CD4-positive, alpha-beta T cell treated with Interferon alpha-2 for 1 hour (primary cell): ENCODE measurements at places on chromosomes 7 and 10.

DNA sequence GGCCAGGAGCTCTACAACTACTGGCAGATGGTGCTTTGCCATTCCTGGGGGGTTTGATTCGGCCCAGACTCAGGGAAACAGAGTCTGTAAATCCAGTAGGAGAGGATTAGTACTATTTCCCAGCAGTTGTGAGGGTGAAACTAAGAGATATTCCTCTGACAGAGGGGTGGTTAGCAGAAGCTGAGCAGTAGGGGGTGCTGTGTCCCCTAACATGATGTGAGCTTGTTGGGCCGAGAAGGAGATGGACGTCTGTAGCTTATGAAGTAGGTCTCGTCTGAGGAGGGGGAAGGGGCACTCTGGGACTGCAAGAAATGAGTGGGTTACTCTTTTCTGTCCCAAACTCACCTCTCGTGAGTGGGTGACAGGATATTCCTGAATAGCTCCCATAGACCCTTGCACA lies 179.2 kb upstream of the MBL2 start:
- peak; percentile 17 for DNase-seq

DNA sequence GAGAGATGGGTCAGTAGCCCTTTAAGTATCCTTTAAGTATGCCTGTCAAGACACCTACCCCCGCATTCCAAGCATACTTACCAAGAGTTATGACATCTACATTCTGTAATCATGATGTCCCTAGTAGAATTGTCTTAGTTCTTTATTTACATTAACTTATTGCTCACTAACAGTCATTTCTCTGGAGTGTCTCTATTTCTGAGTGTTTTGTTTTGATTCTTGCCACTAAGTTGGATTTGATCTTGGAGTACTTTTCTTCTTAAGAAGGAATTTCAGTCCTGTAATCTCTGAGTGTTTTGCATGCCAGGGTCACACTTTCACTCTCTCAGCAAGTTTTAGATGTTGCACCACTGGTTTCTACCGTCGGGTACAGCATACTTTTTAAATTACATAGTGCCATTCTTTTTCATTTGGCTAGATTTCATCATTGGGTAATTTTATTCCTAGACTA lies 1053.9 kb downstream of the KCNMA1 start:
- no peak for DNase-seq

DNA sequence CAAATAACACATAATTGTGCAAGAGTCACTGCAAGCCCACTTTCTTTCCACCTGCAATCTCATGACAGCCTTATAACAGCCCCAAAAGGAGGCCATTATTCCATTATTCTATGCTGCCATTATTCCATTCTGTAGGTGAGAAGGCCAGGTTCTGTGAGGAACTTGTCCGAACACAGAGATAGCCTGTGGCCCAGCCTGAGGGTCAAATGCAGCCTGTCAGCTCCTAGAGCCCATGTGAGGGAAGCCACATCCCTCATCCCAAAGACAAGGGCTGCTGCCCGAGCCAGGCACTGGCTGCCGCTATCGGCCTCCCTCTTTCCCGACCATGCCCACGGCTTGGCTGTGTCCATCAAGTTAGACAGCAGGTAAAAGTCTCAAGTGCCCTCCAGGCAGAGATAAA lies 24.1 kb upstream of the C10orf71 start:
- DNase-seq, result no peak

DNA sequence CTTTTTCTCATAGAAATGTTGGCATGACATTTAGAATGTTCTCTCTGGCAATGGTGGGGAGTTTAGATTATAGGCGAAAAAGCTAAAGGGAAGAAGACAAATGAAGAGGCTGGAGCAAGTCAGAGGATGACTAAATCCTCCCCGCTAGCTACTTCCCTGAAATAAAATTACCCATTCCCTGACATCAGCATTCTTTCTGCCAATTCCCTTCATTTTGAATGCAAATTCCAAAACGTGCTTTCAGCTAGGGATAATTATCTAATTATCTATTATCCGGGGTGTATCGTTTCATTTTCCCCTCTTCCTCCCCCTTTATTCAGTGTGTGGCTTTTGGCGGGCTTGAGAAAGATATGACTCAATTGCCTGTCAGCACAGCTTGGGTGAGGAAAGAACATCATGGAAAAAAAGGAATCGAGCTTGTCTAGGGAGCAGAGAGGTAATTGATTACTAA lies 672.3 kb downstream of the TNS3 start:
- no peak for DNase-seq

DNA sequence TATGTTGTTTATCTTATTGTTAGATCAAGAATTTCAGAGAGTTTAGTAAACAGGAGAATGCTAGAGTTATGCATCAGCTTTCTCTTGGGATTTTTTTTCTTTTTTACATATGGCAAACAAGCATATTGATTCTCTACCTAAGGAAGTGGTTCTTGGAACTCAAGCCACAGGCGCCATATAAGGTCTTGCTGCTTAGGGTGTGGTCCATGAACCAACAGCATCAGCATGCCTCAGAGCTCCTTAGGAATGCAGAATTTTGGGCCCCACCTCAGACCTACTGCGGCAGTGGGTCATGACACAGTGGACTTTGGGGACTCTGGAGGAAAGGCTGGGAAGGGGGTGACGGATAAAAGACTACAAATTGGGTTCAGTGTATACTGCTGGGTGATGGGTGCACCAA lies 230.8 kb downstream of the SKAP2 start:
- no peak for DNase-seq

- DNase-seq, result no peak
These were observed 1.9 kb upstream of the AEBP1 start for GRCh38 chr7:44101966-44102845.

DNA sequence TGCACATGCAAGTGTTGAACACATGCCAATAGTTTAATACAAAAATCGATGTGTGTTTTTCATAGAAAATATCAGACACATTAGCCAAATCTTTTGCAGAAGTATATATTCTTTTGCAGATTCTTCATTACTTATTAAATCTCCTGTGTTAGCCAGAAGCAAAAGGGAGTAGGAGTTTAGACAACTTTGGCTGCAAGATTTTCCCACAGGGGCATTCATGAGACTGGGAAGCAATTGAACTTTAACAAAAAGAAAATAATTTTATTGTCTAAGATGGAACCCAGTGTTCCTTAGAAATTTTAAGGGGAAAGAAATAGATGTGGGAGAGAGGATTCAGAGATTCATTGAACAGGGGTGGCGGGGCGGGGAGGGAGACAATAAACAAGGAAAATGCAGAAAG lies 1336.0 kb downstream of the GATA3 start:
- no peak for DNase-seq

DNA sequence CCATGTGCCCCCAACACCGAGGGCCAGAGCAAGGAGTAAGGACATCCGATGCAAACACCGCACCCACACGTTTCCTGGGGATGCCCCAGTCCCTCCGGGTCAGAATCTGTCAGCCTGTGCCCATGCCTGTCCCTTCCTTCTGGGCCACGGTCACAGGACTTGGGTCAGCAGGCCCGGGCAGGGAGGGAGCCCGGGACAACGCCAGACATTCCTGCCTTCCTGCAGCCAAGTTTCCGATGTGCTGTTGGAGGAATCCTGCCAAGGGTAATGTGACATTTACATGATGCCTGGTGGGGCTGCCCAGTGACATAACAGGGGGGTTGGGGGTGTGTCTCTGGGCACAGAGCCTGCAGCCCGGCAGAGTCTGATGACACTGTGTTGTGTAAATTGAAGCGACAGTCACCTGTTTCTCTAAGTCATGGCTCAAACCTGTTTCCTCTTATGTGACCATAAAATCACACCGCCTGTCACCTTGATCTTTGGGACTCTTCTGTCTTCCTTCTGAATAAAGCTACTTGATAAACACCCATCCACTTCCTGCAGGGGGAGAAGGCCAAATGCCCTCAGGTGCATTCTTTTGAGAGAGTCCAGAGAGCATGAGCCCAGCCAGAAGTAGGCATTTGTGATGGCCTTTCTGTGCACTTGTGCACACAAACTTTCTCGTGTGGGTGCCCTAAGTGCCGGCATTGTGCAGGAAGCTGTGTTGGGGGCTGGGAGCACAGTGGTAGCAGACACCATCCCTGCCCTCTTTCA lies 175.3 kb upstream of the RHEB start:
- DNase-seq, result no peak

DNA sequence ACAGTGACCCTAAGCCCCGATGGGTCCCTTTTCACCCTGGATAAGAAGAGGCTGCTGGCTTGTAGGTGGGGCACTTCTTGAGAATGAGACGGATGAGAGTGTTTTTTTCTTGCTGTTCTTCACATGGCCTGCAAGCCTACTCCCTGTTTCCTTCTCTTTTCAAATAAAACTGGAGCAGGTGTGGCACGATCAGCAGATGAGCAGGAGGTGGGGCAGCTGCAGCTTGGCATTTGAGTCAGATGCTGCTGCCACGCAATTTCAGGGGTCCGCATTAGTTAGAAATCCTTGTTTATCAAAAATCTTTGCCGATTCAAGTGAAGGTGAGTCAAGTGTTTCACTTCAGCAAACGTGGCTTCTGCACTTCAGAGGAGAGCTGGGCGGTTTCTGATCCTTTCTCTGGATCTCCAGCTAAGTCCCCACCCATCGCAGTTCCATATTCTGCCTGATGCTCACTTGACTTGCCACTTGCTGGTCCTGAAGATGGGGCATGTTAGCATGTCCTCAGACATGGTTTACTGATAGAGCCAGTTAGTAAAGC lies 20.8 kb downstream of the WDFY4 start:
- no peak for DNase-seq
